ENCODE measurements at places on chromosomes 7 and 10.
A peak's percentile ranks its signal among the peaks of the same experiment; 100 is the strongest.

GRCh38 chr10:132615341-132616169 lies 78.0 kb downstream of the INPP5A start:
- DNase-seq, result no peak

GRCh38 chr10:14474656-14475055 lies 143.9 kb upstream of the FRMD4A start:
- DNase-seq, result no peak

DNA sequence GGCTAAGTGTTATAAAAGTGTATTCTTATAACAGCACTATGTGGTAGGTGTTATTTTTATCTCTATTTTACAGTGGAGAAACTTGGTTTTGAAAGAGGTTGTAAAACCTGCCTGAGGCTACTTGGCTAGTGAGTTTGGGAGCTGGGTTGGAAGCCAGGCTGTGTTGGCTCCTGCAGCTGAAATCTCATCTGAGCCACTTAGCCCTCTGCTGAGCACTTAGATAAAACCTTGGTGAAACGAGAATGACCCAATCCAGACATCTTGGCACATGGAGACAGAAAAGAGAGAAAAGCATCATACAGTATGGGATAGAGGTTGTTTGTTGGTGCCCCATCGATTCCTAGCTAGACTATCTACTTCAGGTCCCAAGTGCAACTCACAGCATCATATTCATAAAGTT lies 37.4 kb downstream of the BLNK start:
- no peak for DNase-seq

DNA sequence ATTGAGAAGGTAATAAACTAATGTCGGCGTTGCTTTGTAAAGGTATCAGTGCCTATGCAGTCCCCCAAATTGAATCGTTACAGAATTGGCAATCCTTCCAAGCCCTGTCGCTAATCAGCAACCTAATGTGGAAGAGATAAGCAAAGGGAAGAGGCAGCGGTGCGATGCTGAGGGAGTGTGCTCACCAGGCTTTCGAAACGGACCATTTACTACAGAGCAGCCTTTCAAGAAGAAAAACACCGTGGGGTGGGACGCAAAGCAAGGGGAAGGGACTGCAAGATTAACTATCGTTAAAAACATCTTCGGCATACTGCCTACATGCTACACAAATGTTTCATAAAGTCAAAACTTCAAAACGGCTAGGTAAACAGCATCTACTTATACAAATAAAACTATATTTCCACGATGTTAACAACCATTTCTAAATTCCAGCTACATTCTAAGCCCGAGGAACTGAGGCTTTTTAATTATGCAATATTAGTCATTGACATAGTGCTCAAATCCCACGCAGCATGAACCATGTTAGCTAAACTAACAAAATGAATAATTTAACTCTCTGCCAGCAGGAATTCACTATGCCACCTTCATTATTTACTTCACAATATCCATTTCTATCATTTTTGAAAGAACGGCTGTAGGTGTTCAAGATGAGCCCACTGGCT lies 85.2 kb downstream of the CHCHD3 start:
- no peak for DNase-seq

- no peak for DNase-seq
These were observed 56.1 kb downstream of the HIBADH start for GRCh38 chr7:27606270-27607209.

GRCh38 chr7:91411060-91411459 lies 146.8 kb downstream of the FZD1 start:
- DNase-seq, result no peak

- DNase-seq, result peak; percentile 87
These were observed 11.1 kb downstream of the STEAP1B start for GRCh38 chr7:22488643-22489462.

GRCh38 chr7:142940966-142941535 lies 1.8 kb downstream of the LLCFC1 start:
- DNase-seq, result no peak

GRCh38 chr7:112150823-112151641 lies 55.2 kb downstream of the DOCK4 start:
- DNase-seq, result no peak

DNA sequence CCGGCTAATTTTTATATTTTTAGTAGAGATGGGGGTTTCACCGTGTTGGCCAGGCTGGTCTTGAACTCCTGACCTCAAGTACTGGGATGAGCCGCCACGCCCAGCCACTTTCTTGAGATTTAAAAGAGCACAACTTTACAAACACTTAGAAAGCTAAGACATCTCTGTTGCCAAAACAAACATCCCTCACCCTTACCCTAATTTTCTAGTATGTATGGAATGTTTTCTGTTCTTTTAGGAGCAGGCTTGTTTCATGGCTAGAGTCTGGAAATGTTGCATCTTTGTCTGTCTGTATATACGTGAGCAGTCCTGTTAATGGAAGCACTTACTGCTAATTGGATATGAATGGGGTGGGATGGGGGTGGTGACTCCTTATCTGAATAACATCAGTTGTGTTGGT lies 2.9 kb downstream of the OLAH start:
- no peak for DNase-seq

DNA sequence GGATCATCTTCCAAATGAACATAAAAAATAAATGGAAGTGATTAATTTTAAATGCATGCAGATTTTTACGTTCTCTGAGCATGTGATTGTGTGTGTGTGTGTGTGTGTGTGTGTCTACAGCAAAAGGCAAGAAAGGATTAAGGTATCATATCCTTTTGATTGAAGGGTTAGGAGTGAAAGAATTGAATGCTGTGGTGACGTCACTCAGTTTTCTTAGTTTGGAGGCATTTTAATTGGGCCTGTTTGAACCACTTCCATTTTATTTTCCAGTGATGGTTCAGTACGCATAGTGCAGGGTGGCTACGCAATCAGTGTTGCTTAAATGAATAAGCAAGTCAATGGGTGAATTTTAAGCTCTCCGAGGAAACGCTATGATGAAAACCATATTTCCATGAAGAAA lies 31.3 kb downstream of the TACC2 start:
- no peak for DNase-seq

- no peak for DNase-seq
These were observed 45.6 kb upstream of the C1GALT1 start for GRCh38 chr7:7136466-7137381.

GRCh38 chr10:69418052-69418752 lies 1.5 kb upstream of the TACR2 start:
- no peak for DNase-seq

- peak; percentile 12 for DNase-seq
These were observed 157.4 kb downstream of the ST7 start for GRCh38 chr7:117110480-117111315.

GRCh38 chr7:77665161-77665560 lies 31.1 kb upstream of the RSBN1L start:
- DNase-seq, result no peak

- DNase-seq, result no peak
These were observed 415.5 kb upstream of the SORCS1 start for GRCh38 chr10:107579970-107580369.

DNA sequence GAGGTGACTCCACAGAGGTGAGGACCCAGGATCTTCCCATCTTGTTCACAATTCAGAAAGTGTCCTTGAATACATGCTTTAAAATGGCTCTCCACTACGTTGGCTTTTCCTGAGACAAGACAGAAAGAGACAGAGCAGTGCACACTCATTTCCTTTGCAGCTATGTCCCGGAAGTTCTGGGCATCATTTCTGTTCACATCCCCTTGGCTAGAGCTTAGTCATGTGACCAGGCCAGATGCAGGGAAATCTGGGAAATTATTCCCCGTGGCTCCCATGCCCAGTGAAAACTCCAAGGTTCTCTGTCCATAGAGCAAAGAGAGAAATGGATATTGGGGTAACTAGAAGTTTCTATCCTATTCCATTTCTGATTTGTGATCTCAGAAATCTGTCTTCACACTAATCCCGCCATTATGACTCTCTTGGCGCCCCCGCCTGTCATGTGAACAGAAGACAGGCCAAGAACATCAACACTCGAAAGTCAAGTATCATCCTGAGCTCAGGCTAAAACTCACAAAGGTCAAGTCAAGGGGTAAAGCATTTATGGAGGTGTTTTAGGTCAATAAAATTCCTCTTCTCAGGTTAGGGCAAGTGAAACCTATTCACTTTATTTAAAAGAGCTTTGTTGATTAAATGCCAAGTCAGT lies 251.4 kb upstream of the HABP2 start:
- DNase-seq, result no peak

DNA sequence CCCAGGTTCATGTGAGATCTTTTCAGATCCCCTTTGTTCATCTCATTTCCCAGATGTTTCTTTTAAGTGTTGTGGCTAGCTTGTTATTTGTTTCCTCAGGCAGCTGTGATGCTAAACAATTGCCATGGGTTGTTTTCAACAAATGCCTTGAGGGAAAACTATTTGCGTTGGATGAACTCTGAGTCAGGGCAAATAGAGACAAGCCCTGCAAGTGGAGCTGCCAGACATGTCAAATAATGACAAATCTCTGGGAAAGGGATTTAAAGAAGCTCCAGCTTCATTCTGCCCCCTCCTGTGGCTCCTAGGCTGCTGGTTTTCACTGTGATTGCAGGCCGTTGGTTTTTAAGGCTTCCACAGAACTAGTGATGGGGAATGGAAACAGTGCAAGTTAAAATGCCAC lies 272.4 kb upstream of the SP8 start:
- DNase-seq, result no peak

DNA sequence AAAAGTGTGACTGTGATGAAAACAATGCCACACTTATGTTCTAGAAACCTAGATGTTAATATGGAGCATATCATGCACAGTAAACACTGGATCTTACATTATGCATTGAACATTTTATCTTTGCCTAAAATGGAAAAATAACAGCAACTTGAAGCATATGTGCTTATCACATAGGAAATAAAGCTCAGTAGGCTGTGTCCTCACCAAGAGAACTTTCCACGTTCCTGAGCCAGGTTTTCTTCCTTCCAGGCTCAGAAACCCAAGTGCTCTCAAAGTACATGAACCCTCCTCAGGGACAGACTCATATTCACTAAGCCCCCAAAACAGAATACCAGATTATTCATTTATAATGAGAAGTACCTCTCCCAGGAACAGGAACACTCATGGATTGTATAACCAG lies 79.4 kb upstream of the PRKAR2B start:
- DNase-seq, result no peak

DNA sequence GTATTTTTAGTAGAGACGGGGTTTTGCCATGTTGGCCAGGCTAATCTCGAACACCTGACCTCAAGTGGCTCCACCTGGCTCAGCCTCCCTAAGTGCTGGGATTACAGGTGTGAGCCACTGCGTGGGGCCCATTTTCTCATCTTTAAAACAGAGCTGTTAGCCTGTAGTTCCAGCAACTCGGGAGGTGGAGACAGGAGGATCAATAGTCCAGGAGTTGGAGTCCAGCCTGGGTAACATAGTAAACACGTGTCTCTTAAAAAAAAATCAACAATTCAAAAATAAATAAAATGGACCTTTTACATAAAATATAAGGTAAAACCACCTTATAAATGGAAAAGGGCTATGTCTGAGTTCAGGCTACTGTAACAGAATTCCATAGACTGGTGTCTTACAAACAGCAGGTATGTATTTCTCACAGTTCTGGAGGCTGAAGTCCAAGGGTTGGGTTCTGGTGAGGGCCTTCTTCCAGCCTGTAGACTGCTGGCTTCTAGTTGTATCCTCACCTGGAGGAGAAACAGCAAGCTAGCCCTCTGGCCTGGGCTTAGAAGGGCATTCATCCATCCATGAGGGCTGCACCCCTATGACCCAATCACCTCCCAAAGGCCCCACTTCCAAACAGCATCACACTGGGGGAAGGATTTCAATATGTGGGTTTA lies 7.0 kb upstream of the PVRIG start:
- no peak for DNase-seq

GRCh38 chr10:5942474-5942873 lies 34.9 kb downstream of the IL15RA start:
- DNase-seq, result peak; percentile 35

DNA sequence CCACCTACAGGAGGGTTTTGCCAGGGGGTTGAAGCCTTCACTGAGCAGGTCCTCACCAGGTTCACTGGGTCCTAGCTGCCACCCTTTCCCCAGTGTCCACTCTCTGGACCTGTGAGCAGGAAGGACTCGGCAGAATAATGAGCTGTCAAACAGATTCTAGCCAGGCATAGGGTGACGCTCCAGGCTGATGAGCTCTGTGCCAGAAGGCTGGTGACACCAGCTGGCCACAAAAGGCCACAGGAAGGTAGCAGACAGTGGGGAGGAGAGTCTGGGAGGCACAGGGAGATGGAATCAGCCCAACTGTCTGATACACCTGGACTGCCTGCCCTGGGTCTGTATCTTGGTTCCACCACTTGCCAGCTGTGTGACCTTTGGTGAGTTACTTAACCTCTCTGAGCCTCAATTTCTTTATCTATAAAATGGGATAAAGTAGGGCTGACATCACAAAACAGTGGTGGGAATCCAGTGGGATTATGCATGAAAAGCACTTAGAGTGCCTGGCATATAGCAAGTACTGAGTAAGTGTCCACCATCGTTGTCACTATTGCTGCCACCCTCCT lies 26.7 kb upstream of the NDST2 start:
- DNase-seq, result no peak

DNA sequence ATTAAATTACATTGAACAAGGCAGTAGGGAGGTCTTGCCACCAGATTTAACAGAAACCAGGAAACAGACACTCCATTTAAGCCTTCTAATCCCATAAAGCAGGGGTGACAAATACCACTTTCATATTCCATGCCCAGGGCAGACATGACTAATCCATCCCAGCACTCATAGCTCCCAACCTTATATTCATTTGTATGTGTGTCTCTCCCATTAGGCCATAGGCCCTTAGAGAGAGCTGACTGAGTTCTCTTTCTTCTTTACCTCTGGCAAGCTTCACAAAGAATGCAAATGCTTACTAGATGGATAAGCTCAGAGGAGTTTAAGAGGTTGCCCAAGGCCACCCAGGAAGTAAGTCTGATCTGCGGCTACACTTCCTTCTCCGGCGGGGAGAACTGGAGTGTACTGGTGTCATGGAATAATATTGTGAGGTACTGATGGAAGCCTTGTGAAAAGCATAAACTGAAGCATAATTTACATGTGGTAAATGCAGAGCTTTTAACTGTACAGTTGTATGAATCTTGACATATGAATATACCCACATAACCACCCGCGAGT lies 239.7 kb upstream of the HABP2 start:
- DNase-seq, result no peak

GRCh38 chr10:43251419-43252165 lies 15.3 kb downstream of the RASGEF1A start:
- no peak for DNase-seq

GRCh38 chr10:47452495-47453140 lies 31.3 kb downstream of the ANXA8 start:
- DNase-seq, result no peak

- no peak for DNase-seq
These were observed 70.2 kb upstream of the PDE1C start for GRCh38 chr7:32140210-32140939.

- no peak for DNase-seq
These were observed 28.6 kb downstream of the TMEM178B start for GRCh38 chr7:141102436-141102835.

GRCh38 chr10:71220689-71221540 lies 8.5 kb downstream of the UNC5B start:
- no peak for DNase-seq

- DNase-seq, result no peak
These were observed 81.3 kb upstream of the RET start for GRCh38 chr10:42995537-42995936.

All from mucosa of descending colon (tissue), 3 donors.